ENCODE measurements at places on chromosomes 7 and 10.

- DNase-seq, result no peak
Measured at GRCh38 chr10:122894261-122894944, 15.0 kb upstream of the FAM24B start.

DNA sequence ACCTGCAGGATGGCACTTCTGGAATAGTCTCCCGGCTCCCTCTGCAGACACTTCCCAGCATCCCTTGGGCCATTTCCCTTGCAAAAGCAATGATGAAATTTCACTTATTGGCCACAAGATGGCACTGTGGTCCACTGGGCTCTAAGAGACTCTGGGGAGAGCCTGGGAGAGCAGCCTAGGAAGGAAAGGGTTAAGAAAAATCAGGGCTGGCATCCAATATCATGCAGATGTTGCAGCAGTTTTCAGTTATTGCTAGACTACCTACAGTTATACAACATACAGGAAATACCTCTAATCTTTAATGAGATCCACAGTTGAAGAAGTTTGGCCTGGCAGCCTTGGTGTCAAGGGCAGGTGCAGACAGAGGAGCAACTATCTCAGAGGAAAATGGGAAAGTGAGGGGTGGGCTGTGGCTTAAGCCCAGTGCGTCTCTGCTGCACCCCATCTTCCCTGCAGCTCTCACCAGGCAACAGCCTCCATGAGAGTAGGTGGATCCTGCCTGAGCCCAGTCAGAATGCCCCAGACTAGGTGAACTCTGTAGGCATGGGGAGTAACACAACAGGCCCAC, 100.2 kb upstream of the PRSS58 start:
- DNase-seq, result no peak

- no peak for DNase-seq
Measured at GRCh38 chr7:31872545-31873370, 185.7 kb downstream of the PPP1R17 start.

- DNase-seq, result no peak
Measured at GRCh38 chr10:99927721-99928280, 81.9 kb downstream of the DNMBP start.

GRCh38 chr7:151390598-151391357, 19.1 kb downstream of the WDR86 start:
- no peak for DNase-seq

DNA sequence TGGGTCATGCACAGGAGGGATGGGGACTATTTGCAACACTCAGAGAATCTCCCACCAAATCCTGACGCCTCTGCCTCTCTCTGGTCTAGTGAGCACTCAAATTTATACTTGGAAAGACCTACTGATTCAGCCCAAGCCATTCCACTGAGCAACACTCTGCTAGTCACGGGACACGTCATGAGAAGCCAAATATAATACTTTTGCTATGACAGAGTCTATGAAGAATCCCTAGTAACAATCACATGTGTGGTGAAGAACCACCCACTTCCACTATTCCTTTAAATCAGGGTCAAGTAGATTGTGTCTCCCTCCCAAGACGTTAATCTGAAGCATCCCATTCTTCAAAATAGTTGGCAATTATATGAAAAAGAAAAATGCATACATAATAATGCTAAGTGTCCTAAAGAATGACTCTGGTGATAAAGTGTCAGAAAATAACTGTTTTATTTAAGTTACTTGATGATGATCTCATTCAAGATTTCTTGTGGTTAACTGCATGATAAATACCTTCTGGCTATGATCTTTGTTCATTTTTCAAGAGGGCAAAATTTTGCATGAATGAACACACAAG, 28.5 kb downstream of the CHCHD3 start:
- DNase-seq, result no peak

- DNase-seq, result no peak
Measured at GRCh38 chr10:118394301-118395200, 52.4 kb upstream of the FAM204A start.

DNA sequence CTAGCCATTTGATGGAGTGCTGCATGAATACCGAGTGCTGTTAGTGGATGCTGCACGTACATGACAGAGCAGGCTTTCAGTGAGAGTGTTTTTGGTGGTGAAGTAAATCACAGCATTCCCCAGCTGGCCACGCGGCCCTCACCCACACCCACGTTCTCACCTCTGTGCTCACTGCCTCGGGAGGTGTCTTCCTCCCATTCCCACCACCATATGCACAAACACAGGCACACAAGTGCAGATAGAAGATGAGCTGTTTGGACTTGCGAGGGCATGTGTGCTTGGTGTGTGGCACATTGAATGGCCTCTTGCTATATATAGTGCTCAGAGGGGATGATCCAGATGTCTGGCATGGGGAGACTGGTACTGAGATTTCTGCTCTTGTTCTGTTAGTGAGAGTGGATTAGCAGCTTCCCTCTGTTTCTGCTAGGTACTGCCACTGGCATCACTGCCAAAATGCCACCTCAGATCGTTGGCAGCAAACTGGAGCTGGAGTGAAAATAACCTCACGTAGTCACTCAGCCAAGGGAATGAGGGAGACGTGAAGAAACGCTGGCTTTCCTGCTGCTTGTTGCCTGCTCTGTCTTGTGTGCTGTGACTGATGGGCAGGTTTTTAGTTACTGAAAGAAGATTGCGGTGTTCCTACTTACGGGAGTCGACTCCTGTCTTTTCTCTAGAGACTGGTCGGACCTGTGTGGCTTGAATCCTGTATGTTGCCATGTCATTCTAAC, 19.1 kb downstream of the DNAJB6 start:
- DNase-seq, result no peak

DNA sequence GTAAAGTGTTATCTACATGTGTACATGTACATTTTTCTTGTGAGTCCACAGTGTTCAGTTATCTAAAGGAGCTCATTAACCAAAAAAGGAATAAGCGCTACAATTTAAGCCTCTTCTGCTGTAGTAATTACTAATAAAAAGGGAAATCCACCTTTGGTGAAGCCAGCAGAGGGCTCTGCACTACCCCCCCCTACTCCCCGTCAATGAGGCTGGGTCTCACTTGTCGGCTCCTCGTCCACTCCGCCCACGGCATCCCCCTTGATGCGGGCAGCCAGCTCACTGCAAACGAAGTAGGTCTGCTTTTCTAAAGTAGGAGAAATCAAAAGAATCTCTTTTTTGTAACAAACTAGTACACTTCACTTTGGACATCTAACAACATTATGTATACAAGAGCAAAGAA, 4.7 kb upstream of the WASHC2A start:
- DNase-seq, result no peak

DNA sequence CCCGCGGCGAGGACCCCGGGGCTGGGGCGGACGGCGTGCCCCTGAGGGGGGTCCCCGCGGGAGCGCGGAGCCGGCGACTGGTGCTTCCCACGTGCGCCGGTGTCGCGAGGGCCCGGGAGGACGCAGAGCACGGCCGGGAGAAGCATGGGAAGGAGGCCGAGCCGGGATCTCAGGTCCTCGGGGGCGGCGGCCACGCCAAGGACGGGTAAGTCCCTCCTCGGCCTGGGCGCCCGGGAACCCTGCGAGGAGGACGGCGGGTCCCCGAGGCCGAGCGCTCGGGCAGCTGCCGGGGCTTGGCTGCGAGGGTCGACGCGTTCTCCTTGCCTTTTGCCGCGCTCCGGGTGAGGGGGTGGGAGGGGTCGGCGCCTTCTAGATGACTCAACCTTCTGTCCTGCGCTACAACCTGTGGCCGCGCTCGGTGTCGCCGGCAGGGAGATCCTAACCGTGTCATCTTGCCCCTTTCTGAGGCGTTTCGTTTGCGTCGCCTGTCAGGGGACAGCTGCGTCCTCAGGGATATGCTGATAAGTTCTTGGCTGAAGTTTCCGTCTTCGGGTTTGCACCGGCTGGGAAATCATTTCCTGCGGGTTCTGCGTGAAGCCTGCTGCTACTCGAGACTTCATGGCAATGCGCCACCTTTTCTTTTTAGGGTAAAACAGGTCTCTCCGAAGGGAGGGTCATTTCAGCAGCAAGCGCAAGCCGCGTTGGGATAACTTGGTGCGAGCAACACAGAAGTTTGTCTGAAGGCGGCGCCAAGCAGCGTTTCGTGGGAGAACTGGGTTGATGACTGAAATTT, 529 bp downstream of the TASOR2 start:
- DNase-seq, result peak; percentile 58

GRCh38 chr10:86306628-86307278, 59.8 kb downstream of the GRID1 start:
- DNase-seq, result no peak

DNA sequence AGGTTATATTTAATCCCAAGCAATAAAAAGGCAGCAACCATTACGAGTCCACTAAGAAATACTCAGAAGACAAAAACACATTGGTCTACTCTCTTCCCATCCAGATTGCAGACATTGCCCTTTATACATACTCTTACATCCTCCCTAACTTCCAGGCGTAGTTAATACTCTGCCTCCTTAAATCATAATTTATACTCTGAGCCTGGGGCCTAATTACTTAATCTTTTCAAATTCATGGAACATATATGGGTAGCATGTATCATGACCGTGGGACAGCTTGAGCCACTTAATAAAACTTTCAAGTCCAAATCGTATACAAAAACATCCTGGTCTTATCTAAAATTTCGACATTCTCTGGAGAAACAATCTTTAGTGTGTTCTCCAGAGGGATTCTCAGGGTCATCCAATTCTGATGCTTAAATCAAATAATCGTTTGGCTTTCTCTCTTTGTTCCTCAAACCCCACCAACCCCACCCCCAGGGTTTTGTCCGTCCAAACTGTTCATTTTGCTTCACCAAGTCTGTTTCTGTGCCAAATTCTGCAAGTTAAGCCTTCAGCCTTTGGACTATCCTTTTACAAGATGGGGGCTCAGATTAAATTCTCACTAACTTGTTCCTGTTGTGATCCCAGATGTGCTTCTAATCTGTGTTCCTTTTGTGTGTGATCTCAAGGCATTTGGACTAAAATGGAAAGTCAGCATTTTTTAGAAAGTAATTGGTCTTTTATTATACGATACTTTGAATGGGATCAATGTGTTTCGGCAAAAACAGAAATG, 86.4 kb downstream of the ADAM12 start:
- DNase-seq, result no peak

DNA sequence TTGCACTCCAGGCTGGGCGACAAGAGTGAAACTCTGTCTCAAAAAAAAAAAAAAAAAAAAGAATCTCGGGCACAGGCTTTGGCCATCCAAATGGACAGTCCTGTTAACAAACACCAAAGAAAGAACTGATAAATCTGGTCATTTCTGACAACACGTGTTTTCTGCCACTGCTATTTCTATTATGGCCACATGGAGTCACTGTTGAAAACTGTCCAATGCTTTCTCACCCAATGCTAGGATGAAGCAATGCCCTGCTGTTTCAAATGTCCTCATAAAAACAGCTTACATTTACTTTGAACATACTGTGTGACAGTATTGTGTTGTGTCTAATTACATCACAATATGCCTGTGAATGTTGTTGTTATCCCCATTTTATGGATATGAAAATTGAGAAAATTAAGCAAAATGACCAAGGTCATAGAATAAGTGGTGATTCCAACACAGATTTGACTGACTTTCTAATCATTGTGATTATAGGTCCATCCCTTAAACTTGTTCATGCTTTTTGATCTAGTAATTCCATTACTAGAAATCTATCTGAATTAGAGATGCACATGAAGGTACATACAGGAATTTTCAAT, 19.9 kb upstream of the MAP3K8 start:
- DNase-seq, result no peak

GRCh38 chr7:51080622-51081269, 235.9 kb downstream of the COBL start:
- no peak for DNase-seq

GRCh38 chr7:47746468-47746867, 164.6 kb upstream of the TNS3 start:
- no peak for DNase-seq

GRCh38 chr10:24010436-24010970, 198.4 kb upstream of the KIAA1217 start:
- DNase-seq, result no peak

- no peak for DNase-seq
Measured at GRCh38 chr10:70619271-70620019, 16.9 kb upstream of the PRF1 start.

DNA sequence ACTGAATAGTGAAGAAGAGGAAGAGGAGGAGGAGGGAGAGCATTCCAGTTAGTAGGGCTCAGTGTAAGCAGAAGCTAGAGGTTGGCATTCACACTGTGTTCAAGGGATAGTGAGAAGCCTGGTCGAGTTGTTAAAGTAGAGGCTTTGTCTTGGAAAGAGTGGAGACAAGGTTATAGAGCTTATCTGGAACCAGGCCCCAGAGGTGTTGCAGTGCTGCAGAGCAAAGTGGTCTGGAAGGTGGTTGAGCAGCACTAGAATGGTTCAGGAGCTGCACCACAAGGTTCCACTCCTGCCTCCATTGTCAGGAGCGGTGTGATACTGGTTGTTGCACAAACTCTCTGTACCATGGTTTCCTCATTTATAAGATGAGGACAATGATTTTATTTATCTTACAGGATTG, 8.8 kb upstream of the PCGF5 start:
- DNase-seq, result no peak

- DNase-seq, result no peak
Measured at GRCh38 chr7:69476416-69476815, 121.9 kb upstream of the AUTS2 start.

- DNase-seq, result no peak
Measured at GRCh38 chr10:104416851-104417250, 63.2 kb downstream of the CFAP58 start.

- no peak for DNase-seq
Measured at GRCh38 chr10:58851606-58852005, 324.8 kb upstream of the PHYHIPL start.

DNA sequence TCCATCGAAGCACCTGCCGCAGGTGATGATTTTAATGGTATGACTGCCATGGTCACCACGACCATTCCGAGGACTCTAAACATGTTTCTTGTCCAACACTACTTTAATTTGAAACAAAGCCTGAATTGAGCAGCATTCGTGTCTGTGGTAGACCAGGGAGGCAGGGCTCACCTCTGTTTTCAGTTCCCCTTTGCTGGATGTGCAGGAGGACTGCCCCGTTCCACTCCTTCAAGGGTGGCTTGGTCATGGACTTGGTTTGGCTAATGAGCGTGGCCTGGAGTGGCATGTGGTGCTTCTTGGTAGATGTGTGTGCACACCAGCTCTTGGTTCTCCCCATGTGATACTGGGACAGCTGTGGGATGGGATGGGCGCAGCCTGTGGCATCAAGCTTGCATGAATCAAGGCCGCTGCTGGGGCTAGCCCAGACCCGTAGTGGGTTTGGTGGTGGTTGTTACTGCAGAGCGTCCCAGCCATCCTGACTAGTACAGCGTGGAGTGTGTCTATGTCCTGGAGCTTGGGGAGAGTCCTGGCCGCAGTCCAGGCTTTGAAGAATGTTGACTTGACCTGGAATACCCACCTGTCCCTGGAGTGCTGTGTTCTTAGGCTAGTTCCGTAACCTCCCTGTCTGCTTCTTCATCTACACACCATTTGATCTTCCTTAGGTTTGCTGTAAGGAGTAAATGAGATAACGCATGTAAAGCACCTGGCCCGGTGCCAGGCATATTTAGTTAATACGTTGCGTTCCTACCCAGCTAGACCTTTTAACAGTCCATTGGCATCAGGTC, 34.8 kb downstream of the MGMT start:
- DNase-seq, result no peak
